Purkinje cell (primary cell): ENCODE measurements at places on chromosomes 6 and 20. TPM values are rescaled to one million over a fixed set of nuclear protein-coding genes. Genes with fewer than 3 reads are reported as not detected.

PRDM13 gene
- not detected in 2 replicates for polyA plus RNA-seq

DEFB124 gene
- not detected in 2 replicates for polyA plus RNA-seq

ZNF311 gene
- 0.77 and 0.90 TPM in 2 replicates for polyA plus RNA-seq

SSTR4 gene
- not detected in 2 replicates for polyA plus RNA-seq

GLP1R gene
- polyA plus RNA-seq: not detected in 2 replicates

SLC17A9 gene
- polyA plus RNA-seq: not detected in 2 replicates

MYH7B gene
- polyA plus RNA-seq: 1.2 and 2.0 TPM in 2 replicates

TOX2 gene
- polyA plus RNA-seq: not detected in 2 replicates

MGME1 gene
- 1.2 and 1.9 TPM in 2 replicates for polyA plus RNA-seq

SLA2 gene
- polyA plus RNA-seq: not detected in 2 replicates

PPP1R10 gene
- 28.5 and 31.5 TPM in 2 replicates for polyA plus RNA-seq

SNAP91 gene
- 101 and 112 TPM in 2 replicates for polyA plus RNA-seq

BTBD3 gene
- 63.1 and 64.2 TPM in 2 replicates for polyA plus RNA-seq

TAP1 gene
- polyA plus RNA-seq: 3.8 and 5.5 TPM in 2 replicates

TMEM30A gene
- 92.1 and 98.1 TPM in 2 replicates for polyA plus RNA-seq

FNDC1 gene
- 0.36 TPM in 1 of 2 replicates, not detected in the other for polyA plus RNA-seq

GZF1 gene
- 1.5 and 6.2 TPM in 2 replicates for polyA plus RNA-seq

LZTS3 gene
- 1.3 and 5.0 TPM in 2 replicates for polyA plus RNA-seq

C6orf132 gene
- not detected in 2 replicates for polyA plus RNA-seq

PNPLA1 gene
- not detected in 2 replicates for polyA plus RNA-seq

LY86 gene
- polyA plus RNA-seq: not detected in 2 replicates

DACT2 gene
- polyA plus RNA-seq: not detected in 2 replicates

STMND1 gene
- 0.79 TPM in 1 of 2 replicates, not detected in the other for polyA plus RNA-seq
